ENCODE measurements at places on chromosomes 7 and 10. TPM values are rescaled to one million over a fixed set of nuclear protein-coding genes. Genes with fewer than 3 reads are reported as not detected.

- no peak for DNase-seq
These were observed 1.9 kb upstream of the HOXA5 start for GRCh38 chr7:27145165-27145913.

GRCh38 chr7:39811161-39811614 lies 138.9 kb upstream of the CDK13 start:
- DNase-seq: no peak

GRCh38 chr7:7228472-7228871 lies 46.1 kb downstream of the C1GALT1 start:
- DNase-seq: no peak

DNA sequence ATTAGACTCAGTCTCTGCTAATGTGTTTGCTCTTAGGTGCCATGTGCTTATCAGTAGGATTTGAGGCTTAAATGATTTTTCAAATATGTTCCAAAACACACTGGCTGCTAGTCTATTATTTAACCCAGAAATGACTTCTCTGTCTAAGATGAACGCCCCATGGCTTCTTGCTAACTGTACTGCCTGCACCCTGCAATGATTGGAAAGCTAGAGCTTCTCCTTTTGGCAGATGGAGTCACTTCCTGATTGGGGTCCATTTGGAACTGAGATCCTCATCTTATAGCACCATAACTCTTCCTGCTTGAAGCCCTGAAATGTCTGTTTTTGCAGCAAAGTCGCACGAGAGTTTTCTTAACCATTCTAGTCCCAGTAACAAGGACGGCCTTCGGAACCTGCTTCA lies 186.5 kb upstream of the ADO start:
- no peak for DNase-seq

DNA sequence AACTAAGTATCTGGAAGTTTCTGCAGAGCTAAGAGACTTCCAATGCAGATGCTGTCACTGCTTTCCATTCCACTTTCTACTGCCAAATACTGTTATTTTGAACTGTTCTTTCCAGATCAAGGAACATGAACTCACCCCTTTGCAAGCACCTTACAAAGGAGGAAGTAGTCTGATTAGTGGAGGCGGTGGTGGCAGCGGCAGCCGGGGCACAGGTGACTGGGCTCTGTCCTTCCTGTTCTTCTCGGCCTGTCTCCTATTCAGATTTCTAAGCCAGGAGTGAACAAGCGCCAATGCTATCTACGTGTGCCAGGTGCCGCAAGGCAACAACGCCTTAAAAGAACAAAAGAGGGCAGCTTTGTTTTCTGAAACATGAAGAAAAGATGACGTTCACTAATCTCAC lies 44.9 kb downstream of the BEND7 start:
- no peak for DNase-seq

LMOD2 gene
- total RNA-seq: not detected

ADAM22 gene
- 1.1 TPM for total RNA-seq
